ENCODE measurements at places on chromosomes 6 and 20.

- no peak for DNase-seq
Measured at GRCh38 chr6:110095101-110095500, 84.4 kb downstream of the WASF1 start.

GRCh38 chr20:50037123-50037522 is 54.3 kb downstream of the SNAI1 start:
- DNase-seq: no peak

- no peak for DNase-seq
Measured at GRCh38 chr6:1240766-1241318, 71.1 kb upstream of the FOXQ1 start.

DNA sequence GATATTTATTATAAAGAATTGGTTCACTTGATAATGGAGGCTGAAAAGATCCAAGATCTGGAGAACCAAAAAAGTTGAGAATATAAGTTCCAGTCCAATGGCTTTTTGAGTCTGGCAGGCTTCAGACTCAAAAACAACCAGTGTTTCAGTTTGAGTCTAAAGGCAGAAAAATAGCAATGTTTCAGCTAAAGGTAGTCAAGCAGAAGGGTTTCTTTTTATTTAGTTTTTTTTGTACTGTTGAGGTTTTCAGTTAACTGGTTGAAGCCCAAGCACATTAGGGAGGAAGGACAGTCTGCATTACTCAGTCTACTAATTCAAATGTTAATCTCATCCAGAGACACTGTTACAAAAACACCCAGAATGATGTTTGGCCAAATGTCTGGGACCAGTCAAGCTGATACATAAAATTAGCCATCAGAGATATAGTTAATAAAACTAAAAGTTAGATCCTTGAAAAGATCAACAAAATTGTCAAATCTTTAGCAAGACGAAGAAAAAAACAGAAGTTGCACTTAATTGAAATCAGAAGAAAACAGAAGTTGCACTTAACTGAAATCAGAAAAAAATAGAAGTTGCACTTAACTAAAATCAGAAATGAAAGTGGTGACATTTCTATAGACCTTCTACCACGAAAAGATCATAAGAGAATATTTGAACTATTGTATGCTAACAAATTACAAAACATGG is 980.3 kb upstream of the FLRT3 start:
- no peak for DNase-seq

- no peak for DNase-seq
Measured at GRCh38 chr20:58224097-58224496, 4.4 kb downstream of the ANKRD60 start.

DNA sequence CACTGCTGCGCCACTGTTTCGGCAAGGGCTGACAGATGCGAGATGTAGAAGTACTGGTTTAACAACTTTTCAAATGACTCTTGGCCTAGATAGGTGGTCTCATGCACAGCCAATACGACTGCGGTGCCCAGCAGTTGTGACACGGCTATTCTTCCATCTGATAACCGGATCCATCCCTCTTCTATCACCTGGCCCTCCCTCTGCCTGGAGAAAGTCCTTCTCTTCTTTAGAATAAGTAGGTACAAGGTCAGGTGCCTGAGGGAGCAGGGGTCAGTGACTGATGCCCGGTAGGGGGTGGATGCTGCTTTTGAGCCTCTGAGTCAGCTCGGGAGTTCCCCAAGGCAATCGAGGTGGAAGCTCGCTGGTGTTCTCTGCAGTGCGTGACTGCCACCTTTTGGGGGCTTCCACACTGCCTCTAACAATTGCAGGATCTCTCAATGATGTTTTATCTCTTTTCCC is 166.8 kb upstream of the GRIK2 start:
- DNase-seq: no peak

GRCh38 chr6:151052021-151052646 is 186.6 kb downstream of the MTHFD1L start:
- no peak for DNase-seq

DNA sequence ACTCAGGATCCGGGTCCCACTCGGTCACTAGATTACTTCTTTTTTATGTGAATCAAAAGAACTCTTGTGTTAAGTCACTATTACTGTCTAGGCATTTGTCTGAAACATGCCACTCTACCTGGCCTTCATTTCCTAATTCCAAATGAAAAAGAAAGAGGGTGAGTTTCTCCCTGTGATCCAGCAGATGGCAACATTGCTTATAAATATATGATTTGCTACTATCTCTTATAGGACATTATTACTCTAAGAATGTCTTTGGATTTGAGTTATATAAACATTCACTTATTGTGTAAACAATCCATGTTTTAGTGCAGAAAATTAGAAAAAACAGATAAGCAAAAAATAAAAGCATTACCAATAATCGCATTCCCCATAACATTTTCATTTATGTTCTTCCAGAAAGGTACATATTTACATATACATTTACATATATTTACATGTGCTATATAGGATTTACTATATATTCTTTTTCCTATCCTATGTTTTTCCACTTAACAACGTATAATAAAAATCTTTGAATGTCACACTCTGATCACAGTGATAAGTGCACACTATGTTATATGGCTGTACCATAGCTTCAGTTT is 66.9 kb downstream of the FAXC start:
- no peak for DNase-seq

GRCh38 chr6:144651234-144651633 is 366.1 kb downstream of the UTRN start:
- no peak for DNase-seq

DNA sequence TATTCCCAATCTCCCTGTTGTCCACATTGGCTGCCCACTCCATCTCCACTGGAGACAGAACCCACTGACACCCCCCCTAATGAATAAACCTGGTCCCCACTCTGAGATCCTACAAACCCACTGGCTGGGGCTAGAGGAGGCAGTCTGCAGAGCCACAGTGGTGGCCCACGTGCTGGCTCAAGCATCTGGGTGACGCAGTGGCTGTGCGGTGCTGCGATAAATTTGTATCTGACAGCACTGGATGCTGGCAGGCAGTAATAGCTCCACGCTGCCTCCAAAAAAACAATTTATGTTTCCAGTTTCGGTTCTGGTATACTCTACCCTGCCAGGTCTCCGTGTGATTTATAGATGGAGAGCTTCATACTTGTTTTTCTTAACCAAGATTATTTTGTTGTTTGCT is 87.1 kb upstream of the SYNDIG1 start:
- DNase-seq: no peak

GRCh38 chr6:73728548-73729205 is 32.7 kb downstream of the CD109 start:
- DNase-seq: no peak

GRCh38 chr6:97939440-97940168 is 656.6 kb upstream of the MMS22L start:
- no peak for DNase-seq

DNA sequence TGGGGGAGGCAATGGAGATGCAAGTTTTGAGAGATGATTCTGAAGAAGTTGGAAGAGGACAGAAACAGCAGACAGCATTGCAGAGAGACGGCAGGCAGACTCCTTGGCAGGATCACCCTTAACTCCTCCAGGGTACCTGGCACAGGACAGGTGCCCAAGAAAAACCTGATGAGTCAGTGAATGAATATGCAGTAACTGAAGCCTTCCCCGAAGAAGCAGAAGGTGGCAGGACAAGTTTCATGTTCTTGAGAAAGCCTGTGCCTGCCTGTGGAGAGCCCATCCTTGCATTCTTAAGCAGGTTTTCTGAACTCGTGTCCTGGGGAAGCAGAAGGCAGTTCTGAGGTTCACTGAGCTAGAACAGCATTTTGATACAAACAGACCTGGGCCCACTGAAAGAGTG is 79.6 kb upstream of the SASH1 start:
- DNase-seq: no peak

- no peak for DNase-seq
Measured at GRCh38 chr20:22807646-22808244, 223.4 kb upstream of the FOXA2 start.

GRCh38 chr20:6501061-6501460 is 266.4 kb upstream of the BMP2 start:
- DNase-seq: no peak

DNA sequence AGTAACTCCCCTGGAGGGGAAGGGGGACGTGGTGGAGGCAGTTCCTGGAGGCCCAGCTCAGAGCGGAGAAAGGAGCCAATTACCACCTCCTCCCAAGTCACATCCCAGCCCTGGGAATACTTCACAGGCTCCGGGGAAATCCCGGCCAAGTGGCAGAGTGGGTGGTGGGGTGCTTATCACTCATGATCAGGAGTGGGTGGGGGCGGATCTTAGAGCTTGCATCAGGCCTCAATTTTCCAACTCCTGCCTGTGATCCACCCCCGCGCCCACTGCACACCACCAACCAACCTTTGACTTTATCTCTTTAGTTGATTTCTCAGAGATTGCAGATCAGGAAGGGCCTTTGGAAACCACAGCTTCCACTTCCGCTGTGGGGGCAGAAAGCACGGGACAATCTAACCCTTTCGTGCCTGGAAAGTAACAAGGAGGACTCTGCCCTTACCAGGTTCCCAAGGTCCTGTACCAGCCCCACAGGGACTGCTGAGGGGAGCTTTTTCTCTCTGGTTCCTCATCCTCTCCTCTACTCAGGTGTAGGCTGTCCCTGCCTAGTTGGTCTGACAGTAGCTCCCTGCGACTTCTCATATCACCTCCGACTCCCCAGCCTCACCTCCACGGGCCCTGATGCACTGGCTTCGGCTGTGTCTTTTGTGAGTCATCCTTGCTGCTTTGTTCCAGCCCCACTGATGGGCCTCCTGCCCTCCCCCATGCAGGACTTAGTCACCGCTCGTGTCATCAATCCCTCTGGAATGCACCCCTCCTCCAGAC is 24.9 kb upstream of the IER3 start:
- peak; percentile 96 for DNase-seq

- no peak for DNase-seq
Measured at GRCh38 chr20:45959956-45960630, 11.9 kb downstream of the ZNF335 start.

DNA sequence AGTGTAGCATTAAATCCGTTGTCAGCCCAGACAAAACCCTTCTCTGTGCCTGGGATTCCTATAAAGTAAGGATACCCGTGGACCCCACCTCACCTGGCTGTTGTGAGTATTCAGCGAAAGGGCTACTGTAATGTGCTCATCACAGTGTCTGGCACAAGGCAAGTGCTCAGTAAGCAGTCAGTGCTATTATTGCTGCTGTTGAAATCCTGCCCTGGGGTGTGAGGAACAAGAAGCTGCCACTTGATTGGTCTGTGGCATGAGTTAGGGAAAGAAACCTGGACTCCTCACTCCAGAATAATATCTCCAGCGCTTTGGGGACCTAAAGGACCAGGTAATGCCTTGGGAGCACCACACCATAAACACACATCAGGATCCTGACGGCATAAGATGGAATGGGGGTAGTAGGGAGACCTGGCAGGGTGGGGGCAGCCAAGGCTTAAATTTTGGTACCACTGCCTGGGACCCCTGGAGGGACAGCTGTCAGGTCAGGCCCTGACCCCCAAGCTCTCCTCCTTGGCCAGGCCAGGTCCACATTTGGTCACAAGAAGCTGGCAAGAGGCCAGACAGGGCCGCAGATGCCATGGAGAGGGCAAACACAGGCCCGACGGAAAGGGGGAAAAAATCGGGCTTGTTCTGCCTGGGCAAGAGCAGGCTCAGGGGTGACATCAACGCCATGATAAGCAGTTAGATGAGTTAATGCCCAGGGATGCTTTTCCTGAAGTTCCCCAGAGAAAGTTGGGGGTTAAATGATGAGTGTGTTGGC is 66.5 kb downstream of the MRPL14 start:
- no peak for DNase-seq

DNA sequence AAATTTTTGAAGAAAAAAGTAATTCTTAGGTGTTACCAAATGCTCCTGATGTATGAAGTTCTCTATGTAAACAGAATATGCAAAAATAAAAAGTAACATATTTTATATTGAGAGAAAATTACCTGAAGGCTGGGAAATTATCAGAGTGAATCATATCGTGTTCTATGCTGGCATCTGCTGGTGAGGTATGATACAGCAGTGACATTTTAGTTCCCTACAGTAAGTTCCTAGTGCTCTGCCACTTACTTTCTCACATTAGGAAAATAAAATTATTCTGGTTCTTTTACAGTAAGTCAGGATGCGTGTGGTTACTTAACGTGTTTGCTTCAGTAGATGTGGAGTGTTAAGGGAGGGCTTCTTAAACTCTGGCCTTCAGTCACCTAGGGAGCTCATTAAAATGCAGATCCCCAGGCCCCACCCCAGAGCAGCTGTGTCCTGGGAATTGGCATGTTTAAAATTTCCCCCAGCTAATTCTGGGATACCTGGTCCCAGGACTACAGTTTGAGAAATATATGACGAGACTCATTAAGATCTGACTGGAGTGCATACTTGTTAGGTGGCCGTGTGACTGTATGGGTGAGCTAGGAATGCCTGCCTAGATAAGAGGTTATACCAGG is 3.2 kb downstream of the ACTR5 start:
- no peak for DNase-seq

- DNase-seq: no peak
Measured at GRCh38 chr20:52204136-52204535, 12.6 kb upstream of the ZFP64 start.

DNA sequence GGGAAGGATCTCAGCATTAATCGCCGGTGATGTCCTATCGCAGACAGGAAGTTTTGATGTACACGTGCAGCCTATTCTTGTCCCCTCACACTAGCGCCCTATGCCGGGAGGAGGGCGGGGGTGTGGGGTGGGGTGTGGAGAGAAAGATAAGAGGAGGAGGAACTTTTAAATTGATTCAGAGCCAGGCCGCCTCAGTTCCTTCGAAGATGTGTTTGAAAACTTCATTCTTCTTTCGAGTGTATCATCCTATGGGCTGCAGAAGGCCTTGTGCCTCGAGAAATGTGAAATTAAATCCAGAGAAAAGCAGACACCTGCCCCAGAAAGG is 2.5 kb upstream of the POU3F2 start:
- DNase-seq: no peak

- DNase-seq: no peak
Measured at GRCh38 chr20:54044156-54044555, 26.2 kb downstream of the BCAS1 start.

GRCh38 chr20:17645546-17646208 is 36.4 kb downstream of the RRBP1 start:
- no peak for DNase-seq

DNA sequence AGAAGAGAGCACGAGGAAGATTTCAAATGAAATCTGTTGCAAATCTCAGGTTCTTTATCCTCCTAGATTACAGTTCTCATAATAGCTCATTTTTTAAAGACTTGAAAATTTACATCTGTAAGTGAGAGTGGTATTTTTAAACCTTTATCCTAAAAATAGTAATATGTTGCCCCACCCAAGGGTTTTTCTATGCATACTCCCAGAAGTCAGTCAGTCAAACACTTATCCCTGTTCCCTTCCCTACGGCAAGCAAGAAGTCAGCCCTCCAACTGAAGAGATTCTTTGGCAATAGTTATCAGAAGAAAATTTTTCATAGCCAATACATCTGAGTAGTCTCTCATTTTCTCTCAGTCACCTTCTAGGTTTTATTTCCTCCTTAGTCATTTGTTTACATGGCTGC is 24.1 kb downstream of the ELOVL4 start:
- no peak for DNase-seq

DNA sequence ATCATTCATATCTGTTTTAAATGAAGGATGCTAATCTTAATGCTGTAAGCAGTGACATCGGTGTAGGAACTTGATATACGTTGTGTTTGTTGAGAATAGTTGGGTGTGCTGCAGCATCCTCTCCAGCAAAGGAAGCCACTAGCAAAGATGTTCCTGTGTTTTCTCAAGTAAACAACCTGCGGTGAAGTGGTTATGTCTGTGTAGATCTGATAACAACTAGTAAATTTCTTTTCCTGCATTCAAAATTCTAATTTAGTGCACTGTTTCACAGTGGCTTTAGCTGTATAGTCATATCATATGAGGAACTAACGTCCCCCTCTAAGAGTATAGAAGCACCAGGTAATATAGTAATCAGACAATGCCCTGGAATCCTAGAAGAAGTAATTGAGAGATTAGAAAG is 38.7 kb downstream of the NCOA7 start:
- no peak for DNase-seq

Data from SW 1271 (cell line).